ENCODE measurements at places on chromosomes 4 and X.

- no peak for DNase-seq
Observed at GRCh38 chrX:150610043-150610442, 41.6 kb downstream of the MTM1 start.

GRCh38 chrX:54495814-54496516 is at the start of gene FGD1:
Gene FGD1, minus strand, starts transcription at chrX:54496234. Its CDS starts 802 bp downstream, at chrX:54495432.
- no peak for DNase-seq

- DNase-seq, result no peak
Observed at GRCh38 chr4:2287594-2287915, 25.6 kb upstream of the MXD4 start.

- DNase-seq, result no peak
Observed at GRCh38 chr4:24089851-24090534, 200.1 kb upstream of the PPARGC1A start.

DNA sequence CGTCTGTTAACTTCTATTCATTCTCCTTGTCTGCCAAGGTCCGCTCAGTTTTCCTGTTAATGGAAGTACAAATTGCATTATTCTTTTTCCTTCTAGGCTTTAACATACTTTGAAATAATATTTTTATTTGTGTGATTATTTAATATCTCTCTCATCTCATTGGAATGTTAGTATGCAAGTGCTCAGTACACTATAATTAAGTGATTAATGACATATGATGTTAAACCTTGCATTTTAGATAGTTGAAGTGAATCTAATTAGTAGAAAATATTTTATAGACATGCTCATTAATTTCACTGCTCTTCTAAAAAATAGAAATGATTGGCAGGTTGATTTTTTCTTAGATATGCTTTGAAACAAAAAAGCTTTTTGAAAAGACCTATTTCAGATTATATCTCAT is 1079.8 kb downstream of the RAPGEF2 start:
- DNase-seq, result no peak

- DNase-seq, result no peak
Observed at GRCh38 chrX:10617999-10618351, 2.4 kb downstream of the MID1 start.

DNA sequence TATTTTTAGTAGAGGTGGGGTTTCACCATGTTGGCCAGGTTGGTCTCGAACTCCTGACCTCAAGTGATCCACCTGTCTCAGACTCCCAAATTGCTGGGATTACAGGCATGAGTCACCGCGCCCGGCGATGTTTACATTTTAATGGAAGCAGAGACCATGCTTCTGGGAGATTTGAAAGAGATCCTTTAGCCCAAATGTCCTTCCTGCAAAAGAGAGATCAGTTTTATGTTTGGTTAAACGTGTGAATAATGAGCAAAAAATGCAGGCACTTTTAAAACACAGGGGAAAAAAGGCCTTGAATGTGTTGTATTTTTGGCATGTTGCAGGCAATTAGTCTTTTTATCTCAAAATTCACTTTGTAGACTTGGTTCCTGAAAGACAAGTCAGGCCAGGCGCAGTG is 95.8 kb upstream of the ELOVL6 start:
- DNase-seq, result no peak

DNA sequence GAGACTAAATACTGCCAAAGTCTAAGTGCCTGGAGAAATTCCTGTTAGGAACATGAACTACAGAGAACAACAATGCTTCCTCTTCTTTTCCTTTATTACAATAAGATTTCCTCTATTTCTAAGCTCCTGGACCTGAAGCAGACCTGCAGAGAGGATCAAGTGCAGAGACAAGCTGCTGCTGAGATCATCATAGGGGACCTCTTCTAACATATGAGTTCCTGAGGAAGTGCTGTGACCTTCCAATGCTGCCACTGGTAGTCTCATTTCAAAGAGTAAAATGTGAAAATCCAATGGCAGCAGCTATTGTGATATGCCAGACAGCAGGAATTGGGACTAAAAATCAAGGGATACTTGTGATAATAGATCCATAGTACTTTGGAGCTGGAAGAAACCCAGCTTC is 28.0 kb downstream of the CCNG2 start:
- no peak for DNase-seq
